Omental fat pad (tissue), 4 donors: ENCODE measurements at places on chromosomes 4 and X.

- DNase-seq = no peak
These were observed 289.3 kb downstream of the BCOR start for GRCh38 chrX:39808471-39808917.

DNA sequence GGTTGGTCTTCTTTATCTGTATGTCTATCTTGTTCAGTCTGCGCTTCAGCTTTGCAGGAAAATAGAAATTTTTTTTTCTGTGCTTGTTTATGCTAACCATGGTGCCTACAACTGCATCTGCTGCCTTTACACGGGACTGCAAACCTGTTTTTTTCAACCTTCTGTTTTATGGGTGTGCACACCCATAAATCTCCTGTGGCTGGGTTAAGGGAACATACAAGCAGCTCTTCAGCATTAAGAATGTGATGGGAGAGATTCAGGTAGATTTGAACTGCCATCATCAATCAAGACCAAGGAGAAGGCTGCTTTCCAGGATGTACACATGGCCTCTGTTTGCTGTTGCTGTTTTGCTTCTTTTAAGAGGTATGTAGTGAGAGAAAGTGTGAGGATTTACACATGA lies 502.9 kb downstream of the ANKRD50 start:
- no peak for DNase-seq

GRCh38 chr4:78613522-78614321 lies 62.2 kb downstream of the ANXA3 start:
- DNase-seq = no peak

- no peak for DNase-seq
These were observed 152.7 kb upstream of the FAM241A start for GRCh38 chr4:111992351-111993168.

GRCh38 chrX:109362101-109362500 lies 119.8 kb downstream of the GUCY2F start:
- DNase-seq = no peak

DNA sequence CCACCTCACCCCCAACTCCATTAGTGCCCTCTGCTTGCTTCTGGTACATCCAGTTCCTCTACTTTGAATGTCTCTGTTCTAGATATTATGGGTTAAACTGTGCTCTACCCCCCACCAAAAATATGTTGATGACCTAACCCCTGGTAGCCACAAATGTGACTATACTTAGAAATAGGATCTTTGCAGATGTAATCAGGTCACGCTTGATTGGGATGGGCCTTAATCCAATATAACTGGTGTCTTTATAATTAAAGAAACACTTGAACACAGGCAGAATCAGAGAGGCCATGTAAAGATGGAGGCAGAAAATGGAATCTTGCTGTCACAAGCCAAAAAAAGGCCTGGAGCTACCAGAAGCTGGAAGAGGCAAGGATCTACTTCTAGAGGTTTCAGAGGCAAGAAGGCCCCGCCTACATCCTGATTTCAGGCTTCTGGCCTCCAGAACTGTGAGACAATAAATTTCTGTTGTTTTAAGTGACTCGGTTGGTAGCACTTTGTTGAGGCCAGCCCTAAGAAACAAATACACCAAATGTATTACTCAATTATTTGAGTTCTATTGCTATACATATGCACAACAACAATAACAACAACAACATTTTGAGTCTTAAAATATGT lies 220.0 kb downstream of the PPP3CA start:
- no peak for DNase-seq

- no peak for DNase-seq
These were observed 403.9 kb downstream of the PCDH7 start for GRCh38 chr4:31124008-31124585.

- no peak for DNase-seq
These were observed 232.3 kb downstream of the AFF2 start for GRCh38 chrX:148732743-148733142.

DNA sequence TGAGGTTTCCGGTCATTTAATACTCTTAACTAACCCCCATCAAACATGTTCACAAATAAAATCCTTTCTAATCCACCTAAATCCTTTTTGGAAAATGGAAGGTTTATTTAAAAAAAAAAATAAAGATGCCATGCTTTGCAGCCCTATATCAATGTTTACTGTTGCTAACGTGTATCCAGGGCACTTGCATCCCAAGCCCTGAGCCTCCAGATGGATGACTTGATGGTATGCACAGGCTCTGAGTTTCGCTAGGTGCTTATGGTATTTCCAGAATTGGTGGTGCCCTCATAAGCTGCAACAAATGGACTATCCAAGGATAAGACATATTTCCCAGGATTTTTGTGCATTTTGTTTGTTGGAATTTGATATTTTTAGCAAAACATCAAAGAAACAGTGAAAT lies 257.7 kb downstream of the PRDM5 start:
- DNase-seq = no peak

GRCh38 chr4:6892190-6892908 lies 17.3 kb upstream of the TBC1D14 start:
- no peak for DNase-seq

- DNase-seq = no peak
These were observed 243.2 kb upstream of the NOCT start for GRCh38 chr4:138772366-138772765.

DNA sequence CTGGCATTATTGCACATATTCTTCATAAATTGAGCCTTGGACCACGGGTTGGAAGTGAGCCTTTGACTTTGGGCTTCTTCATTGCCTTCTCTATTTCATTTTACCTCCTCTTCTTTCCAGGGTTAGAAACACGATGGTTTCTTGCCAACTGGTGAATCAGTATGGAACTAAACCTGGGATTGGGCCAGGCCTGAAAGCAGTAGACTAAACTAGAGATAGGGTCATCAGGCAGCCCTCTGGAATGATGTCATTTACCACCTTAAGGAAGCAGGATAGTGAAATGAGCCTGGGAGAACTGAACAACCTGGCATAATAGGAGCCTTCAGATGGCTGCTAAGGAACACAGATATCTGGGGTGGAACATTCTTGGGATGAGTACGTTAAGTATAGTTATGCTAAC lies 67.5 kb upstream of the ATP8A1 start:
- no peak for DNase-seq

DNA sequence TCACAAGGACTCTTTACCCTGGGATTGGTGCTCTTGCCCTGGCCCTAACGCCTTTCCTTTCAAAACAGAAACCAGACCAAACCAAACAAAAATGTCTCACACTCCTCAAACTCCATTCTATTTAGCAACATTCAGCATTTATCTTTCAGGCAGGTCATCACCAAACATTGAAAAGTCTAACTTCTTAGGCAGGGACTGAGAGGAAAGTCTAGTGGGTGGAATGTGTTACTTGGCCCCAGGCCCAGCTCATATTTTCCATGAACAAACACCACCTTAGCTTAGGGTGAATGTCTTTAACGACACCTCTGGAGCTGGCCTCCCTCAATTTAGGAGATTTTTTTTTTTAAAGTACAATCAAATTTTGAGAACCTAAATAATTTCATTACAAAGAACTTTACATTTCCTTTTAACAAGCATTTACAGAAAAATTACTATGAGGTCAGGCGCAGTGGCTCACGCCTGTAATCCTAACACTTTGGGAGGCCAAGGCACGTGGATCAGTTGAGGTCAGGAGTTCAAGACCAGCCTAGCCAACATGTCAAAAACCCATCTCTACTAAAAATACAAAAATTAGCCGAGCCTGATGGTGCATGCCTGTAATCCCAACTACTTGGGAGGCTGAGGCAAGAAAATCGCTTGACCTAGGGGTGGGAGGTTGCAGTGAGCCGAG lies 10.2 kb upstream of the N4BP2 start:
- no peak for DNase-seq

- no peak for DNase-seq
These were observed 821.7 kb upstream of the FTHL17 start for GRCh38 chrX:31893525-31893924.

DNA sequence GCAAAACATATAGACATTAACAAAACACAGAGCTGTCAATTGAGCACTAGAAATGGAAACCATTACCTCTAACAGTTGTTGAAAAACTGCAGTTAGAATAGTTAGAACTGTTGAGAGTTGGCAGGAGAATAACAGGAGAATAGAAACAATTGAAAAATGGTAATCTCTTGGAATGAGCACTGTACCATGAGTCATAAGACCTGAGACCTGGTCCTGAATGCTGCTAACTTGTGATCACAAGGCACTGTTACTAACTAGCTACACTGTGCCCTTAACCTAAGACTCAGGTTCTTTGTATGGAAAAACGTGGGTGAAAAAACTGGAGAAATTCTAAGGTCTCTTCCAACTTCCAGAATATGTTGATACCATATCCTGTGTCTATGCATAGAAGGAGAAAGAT lies 29.3 kb downstream of the FAM114A1 start:
- no peak for DNase-seq

GRCh38 chr4:102598086-102598761 lies 97.1 kb downstream of the NFKB1 start:
- no peak for DNase-seq

DNA sequence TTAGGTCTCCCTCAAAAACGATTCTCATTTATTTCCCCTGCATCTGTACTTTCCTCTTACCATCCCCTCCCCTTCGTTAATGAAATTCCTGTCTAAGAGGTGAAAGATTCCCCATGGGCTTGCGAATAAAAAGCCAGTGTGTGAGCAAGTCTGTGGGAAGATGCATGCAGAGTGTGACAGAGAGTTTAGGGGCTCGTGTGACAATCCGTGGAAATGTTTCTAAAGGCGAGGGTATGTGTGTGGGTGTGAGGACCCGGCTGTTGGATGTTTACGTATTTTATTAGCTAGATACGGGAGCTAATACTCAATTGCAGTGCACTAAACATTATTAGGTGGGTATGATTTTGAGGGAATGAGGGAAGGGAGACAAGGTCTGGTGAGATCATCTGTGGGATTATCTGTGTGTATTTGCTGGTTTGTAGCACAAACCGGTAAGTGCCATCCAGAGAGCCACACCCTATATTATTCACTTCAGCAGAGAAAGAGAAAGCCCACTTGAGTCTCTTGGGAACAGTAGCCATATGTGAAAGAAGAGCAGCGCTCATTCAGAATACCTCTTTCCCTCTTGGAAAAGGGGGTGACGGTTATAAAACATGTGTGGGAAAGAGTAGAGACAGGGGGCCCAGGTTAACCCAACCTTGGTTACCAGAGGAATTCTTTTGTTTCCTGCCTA lies 893 bp upstream of the HOPX start:
- no peak for DNase-seq

DNA sequence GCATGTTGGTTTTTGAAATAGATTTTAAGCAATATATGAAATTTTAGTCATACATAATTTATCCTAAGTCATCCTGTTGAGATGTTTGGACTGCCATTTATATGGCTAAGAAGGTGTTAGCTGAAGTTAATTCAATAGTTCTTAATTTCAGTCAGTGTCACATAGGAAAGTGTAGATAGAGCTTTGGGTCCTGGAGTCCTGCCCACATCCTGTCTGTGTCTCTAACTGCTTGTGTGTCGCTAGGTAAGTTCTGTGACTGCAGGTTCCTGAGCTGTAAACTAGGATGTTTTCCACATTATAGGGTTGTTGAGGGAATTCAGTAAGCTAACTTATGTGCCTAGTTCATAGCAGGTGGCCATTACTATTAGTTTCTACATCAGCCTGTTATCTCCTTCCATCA lies 20.7 kb downstream of the OFD1 start:
- DNase-seq = no peak

GRCh38 chr4:88843067-88843685 lies 145.5 kb upstream of the NAP1L5 start:
- no peak for DNase-seq

DNA sequence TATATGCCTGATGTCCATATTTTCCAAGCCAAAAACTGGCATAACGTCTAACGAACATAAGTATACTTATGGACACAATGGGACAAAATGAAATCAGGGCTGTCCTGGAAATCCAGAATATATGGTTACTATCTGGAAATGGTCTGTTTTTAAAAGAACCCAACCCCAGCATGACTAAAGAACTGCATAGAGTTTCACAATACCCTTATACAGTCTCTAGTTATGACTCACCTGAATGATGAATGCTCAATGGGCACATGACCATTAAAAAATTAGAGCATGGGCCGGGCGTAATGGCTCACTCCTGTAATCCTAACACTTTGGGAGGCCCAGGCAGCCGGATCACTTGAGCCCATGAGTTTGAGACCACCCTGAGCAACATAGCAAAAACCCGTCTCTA lies 31.8 kb downstream of the AMMECR1 start:
- no peak for DNase-seq

DNA sequence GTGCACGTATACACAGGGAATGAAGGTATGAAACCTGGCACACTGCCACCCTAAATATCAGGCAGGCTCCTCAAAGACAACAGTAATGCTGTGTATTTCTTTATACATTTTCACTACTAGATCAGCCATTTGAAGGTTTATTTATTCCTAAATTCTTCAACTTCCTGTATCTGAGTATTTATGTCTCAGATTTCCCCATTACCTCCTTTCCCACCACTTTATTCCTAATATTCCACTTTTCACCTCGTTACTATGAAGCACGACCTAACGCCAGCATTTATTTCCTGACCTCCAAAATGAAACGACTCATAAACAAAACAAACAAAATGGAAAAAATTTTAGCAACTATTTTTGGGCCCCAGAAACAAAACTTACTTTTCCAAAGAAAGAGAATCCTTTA lies 69.6 kb downstream of the MAML3 start:
- DNase-seq = no peak

GRCh38 chrX:106698693-106699092 lies 27.8 kb upstream of the RNF128 start:
- no peak for DNase-seq

DNA sequence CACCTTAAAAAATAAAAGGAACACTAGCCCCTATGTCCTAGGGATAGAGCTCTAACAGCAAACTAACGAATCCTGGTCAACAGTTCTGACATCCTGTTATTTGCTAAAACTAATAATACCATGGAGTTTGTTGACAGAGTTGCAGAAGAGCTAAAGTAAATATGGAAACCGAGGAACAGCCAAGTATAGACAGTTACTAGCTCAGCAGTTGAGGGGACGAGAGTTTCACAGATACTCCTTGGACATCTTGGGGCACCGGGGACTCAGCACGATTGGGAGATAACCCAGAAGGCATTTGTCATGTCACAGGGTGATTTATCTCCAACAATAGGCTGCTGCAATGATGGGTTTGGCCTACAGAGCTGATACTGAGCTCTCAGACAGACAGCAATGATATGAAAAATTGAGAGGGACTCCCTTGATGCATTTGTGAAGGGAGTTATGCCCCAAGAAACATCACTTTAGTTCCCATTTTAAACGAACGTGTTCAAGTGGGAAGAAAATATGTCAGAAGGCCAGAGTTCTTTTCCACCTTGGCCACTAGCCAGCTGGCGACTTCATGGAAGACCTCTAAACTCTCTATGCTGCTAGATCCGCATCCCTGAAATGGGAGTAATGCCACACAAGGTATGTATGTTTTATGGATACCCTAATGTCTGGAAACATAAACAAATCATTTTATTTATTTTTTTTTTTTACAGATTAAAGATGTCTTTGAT lies 48.6 kb downstream of the TSC22D3 start:
- DNase-seq = no peak

- DNase-seq = no peak
These were observed 49.7 kb downstream of the XIAP start for GRCh38 chrX:123909523-123909922.
